Small intestine (tissue), 16 donors: ENCODE measurements at places on chromosomes 1 and 21.

- no peak for DNase-seq
These were observed 20.3 kb upstream of the ADGRB2 start for GRCh38 chr1:31784356-31785019.

- DNase-seq, result peak; percentile 77
These were observed at the start of gene IFI16 for GRCh38 chr1:159009704-159010361. Gene IFI16 (plus strand): TSS chr1:159009907. CDS start chr1:159014681, 4,774 bp downstream.

- DNase-seq, result no peak
These were observed 3.0 kb downstream of the GPR61 start for GRCh38 chr1:109542657-109543056.

DNA sequence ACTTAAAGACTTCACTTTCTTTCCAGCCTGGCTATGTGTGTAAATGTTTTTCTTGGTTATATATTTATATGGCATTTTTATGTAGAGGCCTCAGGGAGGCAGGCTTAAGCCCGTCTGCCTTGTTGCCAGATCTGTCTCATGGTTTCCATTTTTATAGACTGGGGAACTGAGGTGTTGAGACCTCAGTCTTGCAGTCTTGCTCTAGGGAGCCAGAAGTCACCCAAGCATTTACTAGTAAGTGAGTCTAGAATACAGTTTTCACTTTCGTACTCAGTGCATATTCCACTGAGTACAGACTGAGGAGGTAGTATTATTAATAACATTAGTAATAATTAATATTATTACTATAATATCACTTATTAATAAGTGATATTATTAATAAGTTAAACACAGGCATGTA lies 161.4 kb downstream of the UCK2 start:
- no peak for DNase-seq

DNA sequence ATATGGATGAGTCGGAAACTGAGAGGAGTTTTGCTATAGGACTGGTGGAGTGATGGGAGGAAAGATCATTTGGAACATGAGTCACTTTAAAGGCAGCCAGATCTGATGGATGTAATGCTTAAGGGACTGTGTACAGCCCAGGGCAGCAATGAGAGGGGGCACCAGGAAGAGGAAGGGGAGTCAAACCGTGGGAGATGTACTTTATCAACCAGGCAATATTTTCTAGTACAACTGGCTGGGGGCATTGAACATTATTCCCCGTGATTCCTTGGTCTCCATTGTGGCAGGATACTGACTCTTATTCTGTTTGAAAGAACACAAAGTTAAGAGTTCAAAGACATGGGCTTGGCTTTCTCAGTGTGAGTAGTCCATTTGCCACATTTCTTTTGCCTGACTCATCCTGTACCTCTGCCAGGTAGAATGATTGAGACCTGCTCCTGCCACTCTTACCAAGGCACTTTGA lies 268.2 kb upstream of the NR5A2 start:
- peak; percentile 77 for DNase-seq

DNA sequence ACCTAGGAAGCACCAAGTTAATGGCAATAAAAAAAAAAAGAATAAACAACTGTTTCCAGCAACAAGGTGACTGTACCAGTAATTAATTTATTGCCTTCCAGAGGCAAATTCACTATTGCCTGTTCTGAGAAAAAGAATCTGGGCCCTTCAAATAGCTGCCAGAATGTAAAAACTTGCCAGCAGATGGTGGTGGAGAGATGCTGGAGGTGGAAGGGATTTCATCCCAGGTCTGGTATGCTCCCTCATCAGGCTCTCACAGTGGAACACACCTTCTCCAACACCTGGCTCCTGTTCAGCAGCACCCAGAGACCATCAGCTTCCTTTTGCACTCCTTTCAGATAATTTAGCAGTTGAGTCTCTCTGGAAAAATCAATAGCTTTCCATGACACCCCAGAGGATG lies 792.9 kb upstream of the ADAMTS5 start:
- no peak for DNase-seq

DNA sequence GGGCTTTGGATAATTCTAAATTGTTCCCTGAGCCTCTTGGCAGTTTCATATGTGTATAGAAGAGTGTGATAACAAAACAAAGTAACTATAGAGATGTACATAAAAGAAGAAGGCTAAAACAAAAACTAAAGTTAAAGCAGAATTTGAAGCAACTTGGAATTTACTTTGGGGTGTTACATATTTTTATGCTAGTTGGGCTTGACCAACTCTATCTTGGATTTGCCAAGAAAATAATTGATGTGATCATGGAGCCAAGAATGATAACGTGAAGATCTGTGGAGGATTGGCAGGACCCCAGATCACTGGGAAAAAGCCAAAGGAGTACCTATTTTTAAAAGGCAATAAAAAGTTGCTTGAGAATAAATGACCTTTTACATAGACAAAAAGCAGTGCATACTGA lies 206.9 kb downstream of the LMO4 start:
- DNase-seq, result no peak

DNA sequence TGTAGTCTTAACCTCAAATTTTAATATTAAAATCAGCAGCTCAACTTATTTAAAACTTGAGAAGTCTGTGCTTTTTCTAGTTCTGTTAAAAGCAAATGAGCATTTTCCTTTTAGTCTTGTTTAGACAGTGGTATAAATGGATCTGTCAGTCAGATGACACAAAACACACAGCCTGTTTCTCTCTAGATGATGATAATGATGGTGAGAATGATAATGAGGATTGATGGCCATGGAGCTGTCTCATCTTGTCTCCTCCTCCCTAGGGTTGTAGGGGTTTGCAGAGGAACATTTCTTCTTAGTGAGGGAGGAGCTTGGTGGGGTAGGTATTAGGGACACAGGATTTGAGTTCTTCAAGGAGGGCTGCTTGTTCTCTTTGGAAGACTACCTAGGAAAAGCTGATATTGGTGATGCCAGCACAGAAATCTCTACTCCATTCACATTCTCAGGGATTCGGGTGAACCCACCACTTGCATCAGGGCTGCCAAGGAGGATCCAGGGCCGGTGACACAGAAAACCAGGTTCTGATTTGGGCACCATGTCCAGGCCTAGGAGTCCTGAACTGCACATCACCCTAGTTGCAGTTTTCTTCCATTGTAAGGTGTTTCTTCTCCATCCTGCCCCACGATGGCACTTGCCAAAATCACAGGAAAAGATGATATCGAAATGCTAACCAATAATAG lies 147.6 kb downstream of the RHOU start:
- no peak for DNase-seq

GRCh38 chr1:200401263-200401662 lies 8.6 kb downstream of the ZNF281 start:
- DNase-seq, result no peak

- no peak for DNase-seq
These were observed 44.0 kb downstream of the TBX15 start for GRCh38 chr1:118944133-118944532.

GRCh38 chr1:9249534-9250410 lies 15.2 kb downstream of the H6PD start:
- peak; percentile 78 for DNase-seq

- DNase-seq, result no peak
These were observed 88.5 kb upstream of the GPR88 start for GRCh38 chr1:100449477-100449876.

DNA sequence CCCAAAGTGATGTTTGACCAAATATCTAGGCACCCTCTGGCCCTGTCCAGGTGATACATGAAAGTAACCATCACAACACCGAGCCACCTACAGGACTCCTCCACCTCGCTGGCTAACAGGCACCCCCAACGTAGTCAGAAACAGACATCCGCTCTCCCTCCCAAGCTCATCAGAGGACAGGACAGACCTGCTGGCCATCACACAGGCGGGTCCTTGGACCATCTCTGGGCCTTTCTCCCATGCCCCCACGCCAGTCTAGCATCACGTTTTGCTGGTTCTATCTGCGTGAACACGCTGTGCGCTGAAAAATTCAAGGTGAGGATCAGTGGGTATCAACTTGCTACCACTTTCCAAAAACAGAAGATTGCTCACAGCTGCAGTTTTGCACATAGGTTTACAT lies 21.4 kb upstream of the ADARB1 start:
- DNase-seq, result no peak

DNA sequence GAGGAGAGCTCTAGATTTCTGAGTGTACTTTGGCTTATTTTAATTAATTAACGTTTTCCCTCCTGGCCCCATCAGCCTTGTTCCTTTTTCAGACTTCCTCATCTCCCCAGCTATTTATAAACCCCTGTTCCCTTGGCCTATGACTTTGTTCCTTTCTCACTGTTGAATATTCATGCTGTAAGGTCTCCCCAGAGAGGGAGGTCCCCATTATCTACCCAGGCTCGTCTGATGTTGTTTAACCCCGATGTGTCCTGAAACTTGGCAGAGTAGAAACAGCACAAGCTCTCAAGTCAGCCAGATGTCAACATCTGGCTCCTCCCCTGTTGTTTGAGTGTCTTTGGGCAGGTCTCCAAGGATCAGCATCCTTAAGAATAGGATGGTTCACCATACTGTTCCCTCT lies 153.6 kb downstream of the HIVEP3 start:
- no peak for DNase-seq

GRCh38 chr1:118184739-118185083 lies 317 bp downstream of the SPAG17 start:
- peak; percentile 7 for DNase-seq

DNA sequence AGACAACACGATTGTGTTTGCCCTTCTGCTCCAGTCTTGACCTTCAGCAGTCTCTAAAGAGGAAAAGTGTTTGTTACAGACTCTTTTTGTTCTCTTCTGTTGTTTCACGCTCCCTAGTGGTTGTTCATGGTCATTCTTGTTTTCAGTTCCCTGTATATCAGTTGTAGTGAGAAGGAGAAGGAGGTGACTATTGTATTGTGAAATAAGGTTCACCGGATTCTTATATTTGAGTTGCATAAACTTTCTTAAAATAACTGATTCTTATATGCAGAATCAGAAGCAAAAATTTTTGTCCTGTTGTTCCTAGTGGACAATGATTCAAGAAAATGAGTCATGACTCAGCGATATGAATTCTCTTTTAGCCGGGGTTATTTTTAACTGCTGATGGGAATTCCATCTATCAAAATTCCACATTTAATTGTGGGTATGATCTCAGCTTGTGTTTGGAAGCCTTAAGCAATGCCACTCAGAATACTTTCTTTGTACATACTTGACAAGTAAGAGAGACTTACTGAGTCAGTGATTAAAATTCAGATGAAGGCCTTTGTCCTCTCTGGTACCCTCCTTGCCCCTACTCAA lies 152.2 kb downstream of the CLEC20A start:
- DNase-seq, result peak; percentile 57

GRCh38 chr21:16250273-16250672 lies 520.5 kb downstream of the USP25 start:
- DNase-seq, result no peak

GRCh38 chr1:235461954-235462353 lies 42.3 kb downstream of the B3GALNT2 start:
- DNase-seq, result no peak

GRCh38 chr1:202075389-202075788 lies 47.3 kb upstream of the GPR37L1 start:
- peak; percentile 53 for DNase-seq

DNA sequence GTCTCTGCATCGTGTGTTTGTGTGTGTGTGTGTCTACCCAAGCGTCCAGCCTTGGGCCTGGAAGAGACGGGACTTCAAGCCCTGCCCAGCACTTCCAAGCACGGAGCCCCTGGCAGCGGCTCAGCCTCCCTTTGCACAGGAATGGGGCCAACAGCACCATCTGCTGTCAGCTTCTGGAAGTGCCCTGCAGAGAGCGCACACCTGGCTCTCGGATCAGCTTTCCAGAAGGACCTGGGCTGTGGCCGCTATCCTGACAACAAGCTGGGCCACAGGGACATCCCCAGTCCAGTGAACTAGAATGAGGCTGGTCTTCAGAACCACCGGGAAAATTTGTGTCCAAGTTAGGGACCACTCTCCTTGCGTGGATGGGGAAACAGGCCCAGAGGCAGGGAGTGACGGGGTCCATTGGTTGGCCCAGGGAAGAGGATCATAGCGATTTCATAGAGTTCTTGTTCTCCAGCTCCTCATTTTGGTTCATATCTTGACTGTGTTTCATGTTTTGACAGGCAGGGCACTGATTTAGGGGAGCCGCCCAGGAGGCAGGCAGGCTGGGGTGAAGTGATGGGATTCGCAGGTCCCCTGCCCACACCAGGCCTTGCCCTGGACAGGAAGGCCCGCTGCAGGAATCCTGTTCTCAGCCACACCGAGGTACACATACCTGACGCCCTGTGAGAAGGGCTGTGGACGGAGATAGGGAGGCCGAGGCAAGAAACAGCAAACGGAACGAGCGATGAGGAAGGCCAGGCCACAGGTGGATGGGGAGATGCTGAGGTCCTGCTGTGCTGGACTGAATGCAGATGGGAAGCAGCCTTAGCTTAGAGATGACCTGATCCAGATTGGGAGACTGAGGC lies 38.4 kb downstream of the TAS1R2 start:
- peak; percentile 53 for DNase-seq

- DNase-seq, result peak; percentile 30
These were observed 77.8 kb downstream of the C4BPA start for GRCh38 chr1:207181847-207182246.

GRCh38 chr1:119673171-119673940 lies 25.3 kb upstream of the ZNF697 start:
- peak; percentile 9 for DNase-seq

- no peak for DNase-seq
These were observed 65.7 kb downstream of the NPHS2 start for GRCh38 chr1:179510038-179510437.

GRCh38 chr1:61301824-61302657 lies 219.7 kb downstream of the NFIA start:
- DNase-seq, result no peak

DNA sequence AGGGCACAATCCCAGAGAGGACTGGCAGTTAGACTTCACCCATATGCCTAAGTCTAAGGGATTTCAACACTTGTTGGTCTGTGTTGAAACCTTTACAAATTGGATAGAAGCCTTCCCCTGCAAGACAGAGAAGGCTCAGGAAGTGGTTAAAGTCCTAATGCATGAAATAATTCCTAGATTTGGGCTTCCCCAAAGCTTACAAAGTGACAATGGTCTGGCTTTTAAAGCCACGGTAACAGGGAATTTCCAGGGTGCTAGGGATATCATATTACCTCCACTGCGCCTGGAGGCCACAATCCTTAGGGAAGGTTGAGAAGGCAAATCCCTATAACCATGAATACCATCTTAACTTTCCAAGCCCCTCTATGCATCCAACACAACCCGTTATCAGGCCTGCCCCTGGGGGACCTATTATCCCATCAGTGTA lies 3.3 kb upstream of the FMO4 start:
- no peak for DNase-seq

GRCh38 chr1:150207281-150207971 lies 28.5 kb downstream of the ANP32E start:
- DNase-seq, result peak; percentile 68

- DNase-seq, result no peak
These were observed 314.9 kb downstream of the USP25 start for GRCh38 chr21:16044676-16045075.

- DNase-seq, result peak; percentile 15
These were observed 925.9 kb downstream of the LTN1 start for GRCh38 chr21:28066596-28067387.

DNA sequence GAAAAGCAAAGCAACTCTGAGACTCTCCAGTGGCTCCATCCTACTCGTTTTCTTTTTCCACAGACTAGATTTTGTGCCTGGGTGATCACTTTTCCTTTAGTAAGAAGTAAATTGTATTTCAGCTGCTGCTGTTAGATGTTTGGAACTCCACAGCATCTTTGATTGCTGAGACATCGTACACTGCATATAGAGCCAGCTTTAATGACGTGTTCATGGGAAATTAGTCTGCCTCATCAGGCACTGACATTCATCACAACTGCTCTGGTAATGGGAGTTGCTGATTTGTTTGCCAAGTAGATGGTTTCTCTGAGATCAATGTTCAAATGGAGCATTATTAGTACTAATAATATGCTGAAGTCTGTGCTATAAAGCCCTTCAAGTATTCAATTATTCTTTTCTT lies 573.8 kb upstream of the NR5A2 start:
- no peak for DNase-seq
